ENCODE measurements at places on chromosomes 7 and 10.

GRCh38 chr7:43630482-43630881 lies 47.6 kb downstream of the STK17A start:
- no peak for DNase-seq

DNA sequence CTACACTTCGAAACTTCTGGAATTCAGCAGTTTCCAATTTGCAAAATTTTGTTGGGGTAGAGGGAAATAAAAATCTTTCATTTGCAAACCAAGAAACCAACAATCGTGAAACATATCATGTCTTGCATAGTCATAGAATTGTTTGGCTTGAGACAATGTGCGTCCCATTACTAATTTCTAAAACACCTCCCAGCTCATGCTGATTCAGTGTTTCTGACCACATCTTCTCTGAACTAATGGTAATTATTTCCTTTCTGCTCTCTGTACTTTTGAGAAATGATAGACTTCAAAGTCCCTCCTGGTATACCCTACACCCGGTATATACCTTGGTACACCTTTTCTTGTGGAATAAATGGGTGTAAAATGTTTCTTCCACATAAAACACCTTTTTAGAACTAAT lies 41.8 kb upstream of the TSPAN13 start:
- DNase-seq: no peak

GRCh38 chr10:99115703-99116102 lies 119.9 kb downstream of the HPSE2 start:
- DNase-seq: no peak

GRCh38 chr10:124092250-124092859 lies 1.0 kb downstream of the CHST15 start:
- no peak for DNase-seq

GRCh38 chr10:120506674-120507073 lies 49.6 kb downstream of the PLPP4 start:
- no peak for DNase-seq

GRCh38 chr10:21069278-21069677 lies 172.2 kb upstream of the NEBL start:
- no peak for DNase-seq

DNA sequence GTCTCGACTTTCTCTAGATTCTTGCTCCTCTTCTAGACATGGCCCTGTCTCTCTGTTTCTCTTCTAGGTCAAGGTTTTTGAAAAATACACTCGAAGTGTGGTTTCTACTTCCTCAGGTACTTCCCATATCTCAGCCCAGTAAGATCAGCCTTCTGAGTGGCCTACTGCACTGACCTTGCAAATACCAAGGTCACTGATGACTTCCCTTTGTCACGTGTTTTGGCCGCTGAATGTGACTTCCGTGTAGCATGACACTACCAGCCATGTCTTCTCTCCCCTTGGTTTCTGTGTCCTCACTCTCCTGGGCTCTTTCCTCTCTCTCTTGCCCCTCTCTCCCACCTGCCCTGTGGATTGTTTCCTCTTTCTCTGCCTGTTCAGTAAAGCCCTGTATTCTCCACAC lies 7.9 kb upstream of the WIPF3 start:
- no peak for DNase-seq

DNA sequence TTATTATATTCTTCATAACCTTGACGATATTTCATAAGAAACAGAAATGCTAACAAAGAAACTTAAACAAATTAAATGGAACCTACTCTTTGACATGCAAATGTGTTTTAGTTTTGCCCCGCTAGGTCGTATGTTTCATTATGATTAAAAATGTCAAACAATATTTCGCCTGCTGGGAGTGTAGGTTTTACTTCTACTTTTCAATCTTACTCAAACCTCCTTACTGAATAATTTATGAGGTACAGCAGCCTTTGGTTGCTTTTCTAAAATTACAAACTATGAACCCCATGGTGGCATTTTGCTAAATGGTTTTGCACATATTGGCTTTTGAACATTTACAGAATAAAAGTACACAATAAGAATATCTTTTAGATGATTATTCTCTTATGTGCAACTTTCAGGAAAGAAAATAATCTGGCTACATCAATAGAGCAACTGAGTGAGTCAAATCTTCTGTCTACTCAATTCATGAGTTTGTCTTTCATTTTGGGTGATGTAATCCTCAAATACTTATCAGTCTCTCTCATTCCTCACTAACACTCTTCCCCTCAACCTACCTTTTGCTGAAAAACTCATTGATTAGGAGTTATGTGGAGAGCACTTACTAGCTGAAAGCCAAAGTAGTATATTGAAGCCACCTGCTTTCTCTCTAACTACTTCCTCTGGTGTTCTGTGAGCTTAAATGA lies 1226.4 kb downstream of the XPNPEP1 start:
- DNase-seq: no peak

GRCh38 chr7:91198371-91198770 lies 65.9 kb upstream of the FZD1 start:
- DNase-seq: no peak

DNA sequence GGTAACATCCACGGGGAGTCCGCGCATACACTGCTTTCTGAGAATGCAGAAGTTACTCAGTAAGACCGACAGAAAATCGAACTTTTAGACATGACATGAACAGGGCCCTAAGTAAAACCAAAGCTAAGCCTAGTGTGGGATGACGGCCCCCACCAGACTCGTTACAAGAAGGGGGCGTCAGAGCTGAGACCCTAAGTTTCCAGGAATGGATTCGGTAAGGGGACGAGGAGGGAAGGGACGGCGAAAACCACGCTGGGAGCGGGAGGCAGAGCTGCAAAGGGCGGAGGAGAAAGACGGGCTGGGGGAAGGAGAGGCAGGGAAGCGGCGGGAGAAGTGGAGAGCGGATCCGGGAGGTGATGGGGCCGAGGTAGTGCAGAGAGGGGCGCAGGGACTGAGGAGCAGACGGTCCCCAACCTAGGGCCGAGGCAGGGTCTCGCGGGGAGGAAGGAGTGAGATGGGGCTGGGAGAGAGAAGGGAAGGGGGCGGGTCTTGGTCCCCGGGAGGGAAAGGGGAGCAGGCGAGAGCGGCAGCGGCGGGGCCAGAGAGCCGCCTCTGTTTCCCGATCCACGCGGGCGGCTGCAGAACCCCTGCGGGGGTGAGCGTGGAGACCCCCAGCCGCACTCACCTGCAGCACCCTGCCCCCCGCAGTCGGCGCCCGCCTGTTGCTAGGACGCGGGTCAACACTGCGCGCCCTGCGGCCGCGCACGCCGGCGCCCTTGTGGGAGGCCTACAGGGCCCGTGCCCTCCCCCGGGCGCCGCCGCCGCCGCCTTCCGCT lies 513 bp downstream of the ODAD2 start:
- peak; percentile 31 for DNase-seq

DNA sequence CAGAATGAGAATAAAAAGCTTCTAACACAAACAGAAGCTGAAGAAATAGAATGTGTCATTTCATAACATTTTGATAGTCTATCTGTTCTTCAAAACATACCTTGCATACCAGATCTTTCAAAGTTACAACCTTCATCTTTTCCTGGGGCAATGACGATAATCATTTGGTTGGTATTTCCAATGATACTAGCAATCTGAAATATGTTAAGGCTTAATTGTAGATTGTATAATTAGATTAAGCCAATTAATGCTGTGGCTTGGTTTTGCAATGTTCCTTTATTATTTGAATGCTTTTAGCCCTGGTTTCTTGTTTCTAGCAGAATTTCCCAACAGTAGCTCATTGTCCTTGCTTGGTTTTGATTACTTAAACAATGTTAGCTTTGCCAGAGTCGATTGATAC lies 84.6 kb downstream of the CABCOCO1 start:
- DNase-seq: no peak

DNA sequence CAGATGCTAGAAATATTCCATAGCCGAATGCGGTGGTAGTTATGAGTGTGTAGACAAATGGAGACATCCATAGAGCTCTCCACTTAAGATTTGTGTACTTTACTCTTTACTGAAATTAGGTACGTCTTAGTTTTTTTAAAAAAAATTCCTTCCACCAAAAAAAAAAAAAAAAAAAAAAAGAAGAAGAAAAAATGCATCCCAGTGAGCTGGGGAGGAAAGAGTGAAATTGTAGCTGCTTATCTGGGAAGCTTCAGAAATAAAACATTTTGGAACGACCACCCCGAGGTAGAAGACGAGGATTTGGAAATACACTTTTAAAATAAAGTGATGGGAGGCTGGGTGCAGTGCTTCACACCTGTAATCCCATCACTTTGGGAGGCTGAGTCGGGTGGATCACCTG lies 53.8 kb downstream of the RGS10 start:
- DNase-seq: no peak

DNA sequence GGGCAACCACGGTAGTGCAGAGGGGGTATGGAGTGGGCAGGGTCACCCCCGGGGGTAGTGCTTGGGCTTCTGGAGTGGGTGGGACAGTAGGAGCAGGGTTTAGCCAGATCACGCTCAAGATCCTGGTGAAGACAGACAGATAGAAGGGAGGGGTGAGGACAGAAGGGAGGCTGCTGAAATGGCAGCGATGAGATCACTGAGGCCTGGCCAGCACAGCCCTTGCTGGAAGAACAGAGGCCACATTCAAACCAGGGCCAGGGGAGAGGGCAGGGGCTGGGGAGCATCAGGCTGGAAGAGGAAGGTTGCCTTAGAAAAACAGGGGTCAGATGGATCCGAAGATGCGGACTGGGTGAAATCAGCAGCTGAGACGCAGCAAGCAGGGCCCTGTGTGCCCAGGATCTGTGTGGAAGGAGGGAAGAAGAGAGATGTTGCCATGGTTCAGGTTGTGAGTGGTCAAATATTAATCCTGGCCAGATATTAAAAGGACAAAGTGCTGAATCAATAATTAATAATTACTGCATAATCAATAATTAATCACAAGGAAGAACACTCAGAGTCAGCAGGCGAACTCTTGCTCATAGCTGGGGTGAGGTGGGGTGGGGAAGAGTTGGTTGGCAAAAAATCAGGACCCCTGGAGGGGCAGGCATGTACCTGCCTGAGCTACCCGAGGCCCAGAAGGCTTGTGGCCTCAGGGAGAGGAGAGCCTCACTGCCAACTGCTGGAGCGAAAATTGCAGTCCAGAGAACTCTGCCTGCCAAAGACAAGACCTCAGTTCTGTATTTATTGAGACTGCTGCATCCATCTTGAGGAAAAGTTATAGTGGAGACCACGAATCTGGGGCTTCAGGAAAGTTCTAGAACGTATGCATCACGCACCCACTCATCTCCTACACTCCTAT lies 105.7 kb downstream of the GRB10 start:
- DNase-seq: no peak

GRCh38 chr7:139645572-139646523 lies 122.4 kb downstream of the CLEC2L start:
- DNase-seq: peak; percentile 75

DNA sequence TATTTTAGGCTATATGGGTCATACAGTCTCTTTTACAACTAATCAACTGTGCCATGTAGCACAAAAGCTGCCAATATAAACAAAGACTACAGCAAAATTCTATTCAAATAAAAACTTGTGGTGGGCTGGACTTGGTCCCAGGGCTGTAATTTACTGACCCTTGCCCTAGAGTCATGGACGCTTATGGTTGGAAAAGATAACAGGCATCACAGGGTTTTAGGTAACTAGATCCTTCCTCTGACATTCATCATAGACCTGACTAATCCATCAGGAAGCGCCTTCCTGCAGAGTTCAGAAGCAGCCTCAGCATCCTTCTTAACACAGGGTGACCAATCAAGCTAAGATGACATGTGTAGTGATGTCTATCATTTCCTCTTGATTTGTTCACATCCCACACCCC lies 40.2 kb upstream of the GPAM start:
- DNase-seq: no peak

- DNase-seq: peak; percentile 92
These were observed 59.7 kb upstream of the PRSS1 start for GRCh38 chr7:142689439-142690120.

- DNase-seq: no peak
These were observed 75.3 kb downstream of the NDUFB2 start for GRCh38 chr7:140771826-140772225.

GRCh38 chr10:17735166-17735941 lies 16.6 kb upstream of the TMEM236 start:
- DNase-seq: no peak

- DNase-seq: no peak
These were observed 10.1 kb downstream of the LIMK1 start for GRCh38 chr7:74093671-74094223.

GRCh38 chr7:27737616-27738015 lies 2.3 kb upstream of the TAX1BP1 start:
- no peak for DNase-seq

DNA sequence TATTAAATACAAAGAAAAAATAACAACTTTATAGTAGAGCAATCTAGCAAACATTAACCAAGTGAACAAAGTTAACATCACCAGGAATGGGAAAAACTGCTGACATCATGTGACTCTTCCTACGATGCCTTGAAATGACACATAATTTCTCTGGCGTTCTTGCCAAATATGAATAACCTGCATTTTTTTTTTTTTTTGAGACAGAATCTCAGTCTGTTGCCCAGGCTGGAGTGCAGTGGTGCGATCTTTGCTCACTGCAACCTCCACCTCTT lies 126.5 kb upstream of the VKORC1L1 start:
- no peak for DNase-seq

DNA sequence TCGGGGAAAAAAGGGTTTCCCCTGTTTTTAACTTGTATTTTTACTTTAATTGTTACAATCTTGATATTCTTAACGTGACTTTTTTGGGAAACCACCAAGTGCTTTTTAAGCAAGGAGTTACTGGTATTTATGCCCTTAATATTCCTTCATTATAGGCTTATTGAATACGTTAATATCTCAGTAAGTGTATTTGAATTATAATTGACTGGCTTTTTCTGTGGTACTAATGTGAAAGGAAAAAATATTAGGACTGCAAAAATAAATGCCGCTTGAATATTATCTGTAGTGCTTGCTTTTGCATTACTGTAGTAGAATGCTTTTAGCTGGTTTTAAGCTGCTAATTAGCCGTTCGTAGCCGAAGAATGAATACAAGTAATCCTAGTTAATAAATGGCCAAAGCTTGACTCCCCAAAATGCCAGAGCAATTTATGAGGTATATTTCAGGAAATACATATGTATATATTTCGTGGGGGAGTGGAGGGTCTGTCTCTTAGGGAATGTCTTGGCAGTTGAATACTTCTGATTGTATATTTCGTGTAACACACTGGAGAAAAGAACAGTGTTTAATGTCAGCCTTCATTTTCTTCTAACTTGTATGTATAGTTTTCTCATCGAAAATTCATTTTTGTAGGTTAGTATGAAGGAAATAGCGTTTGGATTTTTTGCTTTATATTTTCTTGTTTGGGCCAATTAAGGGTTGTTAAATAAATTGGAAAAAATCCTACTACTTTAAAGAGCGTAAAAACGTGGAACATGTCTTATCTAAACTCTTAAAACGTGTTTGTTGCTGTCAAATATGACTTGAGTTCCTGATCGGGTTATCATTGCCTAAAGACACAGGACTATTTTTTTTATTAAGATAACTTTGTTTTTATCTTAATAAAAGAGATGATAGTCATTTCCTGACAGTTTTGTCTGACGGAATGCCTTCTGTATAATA lies 1.5 kb downstream of the PDCD4 start:
- peak; percentile 10 for DNase-seq

GRCh38 chr10:114855776-114856543 lies 34.4 kb downstream of the FHIP2A start:
- no peak for DNase-seq

DNA sequence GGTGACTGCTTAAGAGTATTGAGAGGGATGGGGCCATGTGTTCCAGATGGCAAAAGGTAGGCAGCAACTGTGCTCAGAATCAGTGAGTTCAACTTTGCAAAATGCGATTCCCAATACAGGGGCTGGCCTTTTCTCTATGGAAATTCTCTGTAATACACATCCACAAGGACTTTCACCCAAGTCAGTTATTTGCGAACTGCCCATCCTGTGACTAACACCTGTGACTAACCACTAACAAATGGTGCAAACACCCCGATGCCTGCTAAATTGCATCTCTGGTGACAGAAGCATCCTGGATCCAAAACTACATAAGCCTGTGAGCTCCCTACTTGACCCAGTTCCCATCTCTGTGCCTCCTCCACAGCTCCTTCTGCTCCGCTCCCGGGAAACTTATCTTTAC lies 9.0 kb upstream of the CUZD1 start:
- DNase-seq: no peak
